ENCODE measurements at places on chromosomes 7 and 10.

- no peaks in the 10 kb centered on the region for H3K27me3 ChIP-seq
- H3K4me3 ChIP-seq: no peak overlapping the region
- DNase-seq: no peak
- H3K27ac ChIP-seq: no peak overlapping the region
- peaks cover 37% of the 10 kb centered on the region for H3K4me1 ChIP-seq
Observed at GRCh38 chr10:119518176-119518575, 24.3 kb downstream of the RGS10 start.

DNA sequence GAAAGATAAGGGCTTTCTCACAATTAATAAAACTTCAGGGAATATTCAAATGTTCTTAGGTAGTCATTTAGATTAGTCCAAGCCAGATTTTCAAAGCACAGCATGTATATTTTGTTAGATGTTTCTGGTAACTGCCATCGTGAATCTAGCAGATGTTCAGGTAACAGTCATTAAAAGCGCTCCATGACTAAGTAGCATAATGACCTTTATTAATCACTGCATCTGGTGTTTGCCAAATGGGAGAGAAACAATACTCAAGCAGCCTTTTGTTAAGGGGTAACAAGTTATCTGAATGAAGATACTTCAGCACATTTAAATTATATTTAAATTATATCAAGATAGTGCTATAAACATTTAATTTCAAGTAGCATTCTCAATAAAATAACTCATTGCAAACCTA lies 47.5 kb downstream of the USP6NL start:
- no peak for DNase-seq
- H3K27me3 ChIP-seq: no peaks in the 10 kb centered on the region
- H3K27ac ChIP-seq: no peak overlapping the region
- H3K36me3 ChIP-seq: no peaks in the 10 kb centered on the region

DNA sequence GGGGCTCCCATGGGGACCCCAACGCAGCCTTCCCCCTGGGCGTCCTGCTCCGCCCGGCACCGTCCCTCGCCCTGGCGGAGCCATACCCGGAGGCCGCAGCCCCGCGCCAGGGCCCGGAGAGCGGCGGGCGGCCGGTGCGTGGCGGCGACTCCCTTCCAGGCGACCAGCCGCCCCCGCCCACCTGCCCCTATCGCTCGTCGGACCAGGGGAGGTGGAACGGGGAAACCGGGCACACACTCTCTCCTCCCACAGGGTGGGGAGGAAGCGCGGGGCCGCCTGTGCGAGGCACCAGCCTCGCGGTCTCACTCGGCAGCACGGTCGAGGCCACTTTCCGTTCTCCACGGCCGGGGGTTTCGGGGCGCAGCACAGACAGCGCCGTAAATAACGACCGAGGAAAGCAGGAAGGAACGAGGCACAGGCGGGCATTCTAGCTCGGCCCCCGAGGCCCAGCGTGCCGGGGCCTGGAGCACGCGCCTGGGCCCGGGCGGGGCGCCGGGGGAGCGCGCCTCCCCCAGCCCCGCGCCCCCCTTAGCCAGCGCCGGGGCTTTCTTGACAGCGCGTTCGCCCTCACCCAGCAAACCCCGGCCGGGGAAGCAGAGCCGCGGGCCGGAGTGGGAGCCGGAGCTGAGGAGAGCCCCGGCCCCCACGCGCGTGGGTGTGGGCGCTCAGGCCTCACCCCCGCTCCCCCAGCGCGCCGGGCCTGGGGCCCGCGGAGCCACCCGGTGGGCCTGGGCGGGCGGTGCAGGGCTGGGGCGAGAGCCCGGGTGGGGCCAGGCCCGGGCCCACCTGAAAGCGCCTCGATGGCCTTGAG lies 936 bp downstream of the IGF2BP3 start:
- H3K4me1 ChIP-seq: peaks cover 36% of the 10 kb centered on the region
- H3K27me3 ChIP-seq: no peaks in the 10 kb centered on the region
- no peak for DNase-seq
- H3K36me3 ChIP-seq: no peaks in the 10 kb centered on the region
- H3K4me3 ChIP-seq: peak overlapping the region; percentile 86

DNA sequence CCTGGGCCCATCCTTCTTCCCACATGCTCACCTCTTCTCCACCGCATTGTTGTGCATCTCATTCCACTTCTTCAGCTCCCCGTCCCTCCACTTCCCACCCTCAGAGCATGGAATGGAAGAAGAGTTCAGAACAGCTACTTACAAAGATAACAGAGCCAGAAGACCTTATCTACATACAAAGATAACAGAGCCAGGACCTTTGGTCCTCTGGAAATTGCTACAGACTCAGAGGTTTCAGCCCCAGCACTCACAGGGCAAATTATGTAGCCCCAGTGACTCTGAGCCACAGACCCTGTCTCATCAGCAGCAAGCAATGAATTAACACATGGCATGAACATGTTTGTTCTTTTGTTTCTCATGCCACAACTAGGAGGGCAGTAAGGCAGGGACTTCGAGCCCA lies 28.7 kb upstream of the SLC29A3 start:
- H3K4me3 ChIP-seq: no peak overlapping the region
- peaks cover 24% of the 10 kb centered on the region for H3K27me3 ChIP-seq
- H3K27ac ChIP-seq: no peak overlapping the region
- no peaks in the 10 kb centered on the region for H3K36me3 ChIP-seq
- peak; percentile 32 for DNase-seq

- no peaks in the 10 kb centered on the region for H3K27me3 ChIP-seq
- no peaks in the 10 kb centered on the region for H3K36me3 ChIP-seq
- H3K27ac ChIP-seq: no peak overlapping the region
- no peak for DNase-seq
- H3K4me1 ChIP-seq: no peaks in the 10 kb centered on the region
Observed at GRCh38 chr7:132113536-132114371, 462.5 kb downstream of the PLXNA4 start.

- no peak for DNase-seq
- H3K4me1 ChIP-seq: peaks cover 20% of the 10 kb centered on the region
- H3K36me3 ChIP-seq: no peaks in the 10 kb centered on the region
- H3K4me3 ChIP-seq: no peak overlapping the region
Observed at GRCh38 chr7:116176226-116176625, 34.1 kb upstream of the TES start.

GRCh38 chr7:106073701-106074100 lies 38.4 kb downstream of the SYPL1 start:
- peaks cover 63% of the 10 kb centered on the region for H3K4me1 ChIP-seq
- no peaks in the 10 kb centered on the region for H3K36me3 ChIP-seq
- H3K27ac ChIP-seq: no peak overlapping the region
- H3K4me3 ChIP-seq: no peak overlapping the region

GRCh38 chr10:132685101-132685891 lies 100.7 kb downstream of the NKX6-2 start:
- H3K4me1 ChIP-seq: peaks cover 24% of the 10 kb centered on the region
- peak overlapping the region; percentile 77 for H3K27ac ChIP-seq
- peak; percentile 90 for DNase-seq

- H3K27ac ChIP-seq: no peak overlapping the region
- no peaks in the 10 kb centered on the region for H3K4me1 ChIP-seq
- H3K27me3 ChIP-seq: no peaks in the 10 kb centered on the region
- no peak for DNase-seq
- no peaks in the 10 kb centered on the region for H3K36me3 ChIP-seq
Observed at GRCh38 chr7:88449410-88449809, 142.7 kb upstream of the STEAP4 start.

- H3K4me1 ChIP-seq: no peaks in the 10 kb centered on the region
- no peak for DNase-seq
- no peaks in the 10 kb centered on the region for H3K27me3 ChIP-seq
- no peak overlapping the region for H3K4me3 ChIP-seq
Observed at GRCh38 chr10:47425813-47426419, 41.8 kb upstream of the ZNF488 start.

DNA sequence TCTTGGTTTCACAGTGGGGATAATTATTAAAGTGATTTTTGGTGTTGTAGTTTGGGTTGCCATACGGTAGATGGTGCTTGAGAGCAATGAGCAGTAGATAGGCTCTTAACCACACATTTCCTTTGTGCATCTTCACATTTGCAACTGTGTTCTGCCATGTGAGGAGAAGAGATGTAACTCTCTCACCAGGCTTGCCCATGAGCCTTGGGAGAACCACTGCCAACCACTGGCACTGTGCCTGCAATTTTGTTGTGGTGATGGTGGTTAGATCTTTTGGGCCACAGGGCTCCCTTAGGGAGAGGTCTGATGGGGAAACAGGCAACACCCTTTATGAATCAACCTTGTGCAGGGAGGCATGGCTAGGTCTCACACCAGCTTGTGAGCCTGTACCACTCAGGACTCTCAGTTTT lies 204.3 kb downstream of the CCDC7 start:
- H3K27me3 ChIP-seq: no peaks in the 10 kb centered on the region
- H3K27ac ChIP-seq: no peak overlapping the region
- no peaks in the 10 kb centered on the region for H3K36me3 ChIP-seq
- no peak overlapping the region for H3K4me3 ChIP-seq

DNA sequence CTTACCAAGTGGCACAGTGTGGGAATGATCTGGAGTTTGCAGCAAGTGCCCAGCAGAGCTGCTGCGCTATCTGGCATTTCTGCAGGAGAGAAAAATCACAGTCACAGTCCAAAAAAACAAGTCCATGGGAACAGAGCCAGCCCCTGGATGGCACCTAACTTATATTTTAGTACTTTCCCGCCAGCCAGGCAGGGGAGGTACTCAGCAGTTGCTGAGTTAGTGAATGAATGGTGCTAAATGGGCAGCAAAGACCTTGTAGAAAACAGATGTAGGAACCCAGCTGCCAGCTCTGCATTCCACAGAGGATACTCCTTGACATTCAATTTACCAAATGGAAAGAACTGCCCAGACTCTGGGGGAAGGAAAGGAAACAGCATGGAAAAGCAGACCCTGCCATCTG lies 54.5 kb downstream of the GSDME start:
- H3K4me3 ChIP-seq: no peak overlapping the region
- DNase-seq: no peak
- no peaks in the 10 kb centered on the region for H3K36me3 ChIP-seq
- H3K4me1 ChIP-seq: peaks cover 27% of the 10 kb centered on the region
- H3K27ac ChIP-seq: no peak overlapping the region

Measured in HepG2 (cell line).